ENCODE measurements at places on chromosomes 11 and 22.

- no peak for DNase-seq
These were observed 6.7 kb upstream of the CAPRIN1 start for GRCh38 chr11:34044664-34045485.

DNA sequence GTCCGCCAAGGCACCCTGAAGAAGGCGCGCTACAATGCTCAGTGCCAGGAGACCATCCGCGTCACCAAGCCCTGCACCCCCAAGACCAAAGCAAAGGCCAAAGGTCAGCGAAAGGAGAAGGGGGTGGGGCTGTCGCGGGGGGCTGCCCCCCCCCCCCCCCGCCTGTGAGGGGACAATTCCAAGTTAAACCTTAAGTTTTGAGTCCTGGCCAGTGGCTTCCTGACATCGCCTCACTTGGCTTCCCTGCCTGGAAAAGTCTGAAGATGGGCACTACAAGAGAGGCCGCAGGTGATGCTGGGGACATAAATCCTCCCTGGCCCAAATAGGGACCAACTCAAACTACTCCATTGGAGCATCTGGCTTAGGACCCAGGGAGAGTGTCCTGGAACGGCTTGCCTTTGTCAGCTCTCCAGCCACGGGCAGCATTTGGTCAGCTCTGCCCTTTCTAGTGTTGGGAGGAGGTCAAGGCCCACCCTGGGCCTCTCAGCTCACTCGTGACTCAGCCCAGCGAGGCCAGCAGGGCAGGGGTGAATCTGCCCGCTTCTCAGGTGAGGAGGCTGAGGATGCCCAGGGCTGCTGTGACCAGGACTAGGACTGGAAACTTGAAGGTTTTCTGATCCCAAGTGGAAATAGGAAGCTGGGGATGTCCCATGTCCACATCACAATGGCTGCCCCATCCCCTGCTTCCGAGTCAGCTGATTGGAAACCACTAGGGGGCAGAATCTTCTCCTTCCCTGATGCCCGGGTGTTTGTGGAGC, 1.4 kb downstream of the MDK start:
- no peak for DNase-seq

- DNase-seq = no peak
These were observed 119.1 kb downstream of the NAT10 start for GRCh38 chr11:34224434-34224966.

GRCh38 chr11:122690801-122691548, 35.5 kb downstream of the UBASH3B start:
- DNase-seq = no peak

GRCh38 chr11:119421941-119422808, 797 bp downstream of the THY1 start:
- no peak for DNase-seq

GRCh38 chr11:27282806-27283205, 80.2 kb downstream of the CCDC34 start:
- no peak for DNase-seq

DNA sequence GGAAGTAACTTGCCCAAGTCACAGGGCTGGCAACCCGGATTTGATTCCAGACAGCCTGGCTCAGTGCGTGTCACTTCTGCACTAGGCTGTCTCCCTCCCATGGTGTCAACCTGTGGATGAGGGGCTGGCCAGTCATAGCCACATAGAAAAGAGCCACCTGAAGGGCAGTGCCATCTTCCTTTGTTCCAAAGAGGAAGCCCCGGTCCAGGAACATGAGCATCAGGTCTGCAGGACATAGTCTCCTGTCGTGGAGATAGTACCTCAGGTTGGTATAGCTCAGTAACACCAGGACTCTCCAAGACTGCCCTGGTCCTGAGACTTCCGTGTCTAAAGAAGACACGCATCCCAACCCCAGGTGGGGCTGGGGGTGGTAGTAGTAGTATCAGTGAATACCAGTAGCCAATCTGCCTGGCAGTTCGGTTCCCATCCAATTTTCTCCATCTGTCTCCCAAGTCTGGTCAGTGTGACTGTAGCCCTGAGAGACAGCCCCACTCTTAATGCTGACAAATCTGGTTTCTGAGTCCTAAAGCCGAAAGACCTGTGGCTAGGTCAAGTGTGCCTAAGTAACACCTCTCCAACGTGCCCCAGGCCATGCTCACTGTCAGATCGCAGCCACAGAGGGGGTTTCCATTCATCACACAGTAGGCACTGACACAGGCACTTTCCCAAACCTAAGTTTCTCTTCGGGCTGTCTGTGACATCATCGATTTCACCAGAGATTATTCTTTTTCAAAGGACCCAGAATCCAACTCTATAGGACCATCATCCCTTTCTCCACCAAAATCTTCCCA, 33.1 kb downstream of the C11orf58 start:
- DNase-seq = no peak

GRCh38 chr11:66068923-66069714, 953 bp upstream of the PACS1 start:
- DNase-seq = no peak

- DNase-seq = no peak
These were observed 729.8 kb downstream of the FAM181B start for GRCh38 chr11:82003671-82004515.
